Left lung (tissue), 14 donors: ENCODE measurements at places on chromosomes 3 and 15. TPM values are rescaled to one million over a fixed set of nuclear protein-coding genes. Genes with fewer than 3 reads are reported as not detected.

CASR gene
- 0.16 TPM for total RNA-seq

UROC1 gene
- not detected for total RNA-seq

AGBL1 gene
- total RNA-seq = 3.3 TPM

SAMMSON gene
- total RNA-seq = not detected

FETUB gene
- total RNA-seq = not detected

KBTBD13 gene
- not detected for total RNA-seq

HRH1 gene
- 6.6 TPM for total RNA-seq

SLC6A1 gene
- 1.7 TPM for total RNA-seq

SEMA6D gene
- total RNA-seq = 6.3 TPM

TF gene
- total RNA-seq = 2.1 TPM

DNA sequence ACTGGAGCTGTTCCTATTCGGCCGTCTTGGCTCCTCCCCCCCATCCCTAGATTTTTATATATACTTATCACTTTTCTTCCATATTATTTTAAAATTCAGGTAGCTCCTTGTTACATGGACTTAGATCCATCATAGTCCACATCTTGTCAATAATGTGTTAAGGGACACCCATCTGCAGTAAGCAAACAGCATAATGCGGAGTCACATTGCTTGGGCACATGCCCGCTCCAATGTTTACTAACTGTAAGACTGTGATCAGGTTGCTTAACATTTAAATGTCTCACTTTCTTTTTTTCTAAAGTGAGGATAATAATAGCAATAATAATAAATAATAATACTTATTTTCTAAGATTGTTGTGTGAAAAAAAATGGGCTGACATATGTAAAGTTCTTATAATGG, 303.2 kb upstream of the SOX14 start:
- DNase-seq = no peak

- no peak for DNase-seq
Measured at GRCh38 chr3:139198929-139199328, 144.9 kb upstream of the MRPS22 start.

DNA sequence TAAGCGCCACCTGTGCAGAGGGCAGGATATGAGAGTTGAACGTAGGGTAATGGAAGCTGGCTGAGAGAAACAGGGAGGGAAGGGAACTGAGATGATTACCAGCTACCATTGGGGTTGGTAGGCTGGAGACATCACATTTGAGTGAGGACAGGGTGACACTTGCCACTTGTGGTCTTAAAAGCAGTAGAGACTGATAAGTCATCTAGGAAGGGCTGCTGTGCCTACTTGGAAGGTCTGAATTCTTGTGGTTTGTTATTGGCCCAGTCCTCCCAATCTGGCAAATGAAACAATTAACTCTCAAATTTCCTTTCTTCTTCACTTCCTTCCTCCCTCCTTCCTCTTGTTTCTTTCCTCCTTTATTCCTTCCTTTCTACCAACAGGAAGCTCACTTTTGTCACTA, 46.8 kb downstream of the COL6A5 start:
- DNase-seq = no peak

- DNase-seq = no peak
Measured at GRCh38 chr3:96000966-96001365, 813.4 kb upstream of the EPHA6 start.

DNA sequence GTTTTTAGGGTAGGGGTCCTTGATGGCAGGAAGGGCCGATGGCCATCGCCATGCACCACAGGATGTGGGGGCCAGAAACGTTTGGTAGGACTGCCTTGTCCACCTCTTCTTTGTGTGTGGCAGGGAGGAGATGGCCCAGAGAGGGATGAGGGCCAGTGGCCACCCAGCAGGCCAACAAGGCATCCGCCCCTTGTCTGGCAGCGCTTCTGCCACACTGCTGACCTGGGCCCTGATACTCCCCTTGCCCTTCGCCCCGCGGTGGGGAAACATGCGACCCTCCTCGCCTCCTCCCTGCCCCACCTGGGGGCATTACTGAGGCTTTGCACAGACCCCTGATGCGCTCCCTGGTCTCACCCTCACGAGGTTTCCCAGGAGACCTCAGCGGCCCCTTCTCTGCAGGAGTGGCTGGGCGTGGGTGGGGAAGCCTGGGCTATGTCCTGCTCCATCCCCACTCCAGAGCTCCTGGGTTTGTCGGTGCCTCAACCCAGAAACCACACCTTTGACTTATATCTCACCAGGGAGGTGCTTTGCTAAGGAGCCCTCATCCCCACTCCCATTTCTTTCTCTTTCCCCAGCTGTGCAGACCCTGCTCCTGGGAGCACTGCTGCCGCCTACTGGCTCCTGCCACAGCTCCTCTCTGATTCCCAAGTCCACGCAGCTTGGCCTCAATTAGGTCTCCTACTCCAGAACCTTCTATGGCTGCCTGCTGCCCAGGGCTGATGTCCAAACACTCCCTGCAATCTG, 38.7 kb downstream of the FEM1B start:
- DNase-seq = peak; percentile 61

DNA sequence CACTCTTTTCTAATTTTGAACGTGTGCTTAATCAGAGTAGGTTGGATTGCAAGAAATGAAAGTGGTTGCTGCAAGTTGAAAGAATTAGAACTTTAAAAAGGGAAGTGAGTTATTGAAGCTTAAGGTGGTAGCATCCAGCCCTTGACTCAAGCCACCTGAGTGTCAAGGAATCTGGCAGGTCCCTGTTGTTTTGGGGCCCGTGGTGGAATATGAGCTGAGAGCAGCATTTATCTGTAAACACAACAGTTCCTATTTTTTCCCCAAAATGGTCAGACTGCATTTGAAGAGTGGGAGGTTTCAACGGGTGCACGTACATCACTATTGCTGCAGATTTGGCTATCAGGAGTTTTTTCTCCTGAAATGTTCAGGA, 1.7 kb downstream of the ITPR1 start:
- no peak for DNase-seq

DNA sequence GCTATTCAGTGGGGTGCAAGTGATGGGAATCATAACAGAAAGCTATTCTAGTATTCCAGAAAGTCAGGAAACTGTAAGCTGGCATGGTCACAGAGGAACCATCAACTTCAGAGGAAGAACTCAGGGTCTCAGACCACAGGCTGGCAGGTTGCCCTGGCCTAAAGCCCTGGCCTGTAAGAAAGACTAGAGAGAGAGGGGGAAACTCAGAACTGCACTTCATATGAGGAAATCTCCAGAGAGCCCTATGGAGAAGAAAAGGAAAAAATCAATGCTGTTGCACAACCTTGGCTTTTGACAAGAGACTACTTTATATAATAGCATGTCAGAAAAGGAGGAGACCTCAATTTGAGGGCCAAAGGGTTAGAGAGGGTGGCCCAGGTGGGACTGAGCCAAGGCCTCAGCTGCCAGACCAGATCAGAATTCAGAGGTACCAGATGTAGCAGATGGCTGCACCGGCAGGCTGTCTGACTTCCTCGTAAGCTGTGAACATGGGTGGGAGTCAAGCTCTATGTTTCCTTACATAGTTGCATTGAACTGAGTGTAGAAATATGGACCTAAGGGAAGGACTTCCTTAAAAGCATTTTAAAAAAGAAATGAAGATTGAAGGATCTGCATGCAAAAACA, 333.8 kb downstream of the PDCD6IP start:
- no peak for DNase-seq

GRCh38 chr3:16236030-16236639, 28.6 kb downstream of the DPH3 start:
- no peak for DNase-seq

GRCh38 chr15:88181613-88182012, 74.9 kb downstream of the NTRK3 start:
- no peak for DNase-seq

DNA sequence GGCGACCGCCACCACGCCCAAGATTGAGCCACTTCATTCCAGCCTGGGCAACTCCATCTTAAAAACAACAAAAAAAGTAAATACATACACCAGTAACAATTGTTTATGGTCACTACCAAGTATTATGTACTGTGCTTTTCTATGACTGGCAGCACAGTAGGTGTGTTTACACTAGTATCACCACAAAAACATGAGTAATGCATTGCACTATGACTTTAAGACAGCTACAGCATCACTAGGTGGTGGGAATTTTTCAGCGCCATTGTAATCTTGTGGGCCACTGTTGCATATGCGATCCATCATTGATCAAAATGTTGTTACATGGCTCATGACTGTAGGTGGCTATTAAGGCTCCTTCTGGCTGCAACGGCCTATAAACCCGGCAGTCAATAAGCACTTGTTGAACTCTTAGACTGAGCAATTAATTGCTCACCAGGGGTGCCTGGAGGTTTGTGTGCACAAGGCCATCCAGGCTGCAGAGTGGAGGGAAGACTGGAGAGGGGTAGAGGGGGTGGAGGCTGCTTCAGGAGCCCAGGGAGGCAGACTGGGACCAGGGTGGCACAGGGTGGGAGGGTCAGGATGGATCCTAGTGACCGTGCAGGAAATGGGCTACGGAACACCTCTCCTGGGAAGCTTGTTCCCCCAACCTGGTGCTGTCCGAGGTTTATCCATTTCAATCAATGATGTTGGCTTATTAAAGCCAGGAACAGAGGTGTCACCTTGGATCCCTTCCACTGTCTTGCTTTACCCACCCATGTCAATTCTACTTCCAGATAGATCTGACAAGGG, 17.9 kb upstream of the COPG1 start:
- no peak for DNase-seq

GRCh38 chr3:176655404-176656094, 541.7 kb downstream of the TBL1XR1 start:
- DNase-seq = no peak

GRCh38 chr3:113660458-113660857, 36.0 kb downstream of the USF3 start:
- DNase-seq = no peak

GRCh38 chr3:4976109-4976508, 3.1 kb upstream of the BHLHE40 start:
- peak; percentile 77 for DNase-seq

DNA sequence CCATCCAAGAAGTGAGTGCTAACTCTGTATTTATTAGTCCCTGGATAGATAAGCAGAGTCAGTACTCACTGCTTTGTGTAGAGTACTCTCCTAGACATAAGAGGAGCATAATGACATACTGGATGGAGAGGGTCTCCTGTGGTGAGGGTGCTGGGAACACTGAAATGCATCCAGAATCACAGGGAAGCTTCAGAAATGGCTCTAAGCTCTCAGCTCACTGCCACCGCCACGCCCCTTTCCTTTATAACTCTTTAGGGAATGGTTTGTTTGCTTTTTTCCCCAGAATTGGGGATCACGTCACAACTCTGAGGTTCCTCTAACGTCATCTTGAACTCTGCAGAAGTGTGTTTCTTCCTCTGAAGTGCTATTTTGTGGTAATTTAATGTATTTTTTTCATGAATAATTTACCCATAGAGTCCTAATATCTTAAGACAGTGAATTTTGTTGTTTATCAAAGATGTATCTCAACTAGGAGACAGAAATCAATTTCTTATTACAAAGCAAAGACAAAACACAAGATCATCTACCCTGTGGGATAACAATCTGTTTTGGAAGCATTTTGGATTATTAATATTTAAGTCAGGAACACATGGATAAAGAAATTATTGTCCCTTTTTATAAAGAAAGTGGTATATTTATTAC, 154.6 kb downstream of the PTPRG start:
- DNase-seq = no peak

- DNase-seq = no peak
Measured at GRCh38 chr3:159455741-159456181, 532.9 kb upstream of the IL12A start.

DNA sequence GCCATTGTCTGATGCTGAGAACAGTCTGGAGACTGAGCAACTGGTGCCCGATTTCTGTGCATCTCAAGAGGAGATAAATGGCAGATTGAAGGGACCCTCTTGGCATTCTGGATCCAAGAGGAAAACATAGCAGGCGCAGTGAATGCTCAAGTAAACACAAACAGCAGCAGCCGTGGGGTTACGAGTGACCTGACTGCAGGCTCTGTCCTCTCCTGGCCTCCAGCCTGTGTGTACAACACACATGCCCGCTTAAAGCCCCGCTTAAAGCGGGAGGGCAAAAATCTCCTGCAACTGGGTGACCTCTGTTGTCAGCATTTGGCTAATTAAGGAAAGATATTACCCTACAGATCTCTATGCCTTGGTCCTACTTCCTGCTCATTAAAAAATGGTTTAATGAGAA, 120.5 kb downstream of the GREM1 start:
- no peak for DNase-seq

DNA sequence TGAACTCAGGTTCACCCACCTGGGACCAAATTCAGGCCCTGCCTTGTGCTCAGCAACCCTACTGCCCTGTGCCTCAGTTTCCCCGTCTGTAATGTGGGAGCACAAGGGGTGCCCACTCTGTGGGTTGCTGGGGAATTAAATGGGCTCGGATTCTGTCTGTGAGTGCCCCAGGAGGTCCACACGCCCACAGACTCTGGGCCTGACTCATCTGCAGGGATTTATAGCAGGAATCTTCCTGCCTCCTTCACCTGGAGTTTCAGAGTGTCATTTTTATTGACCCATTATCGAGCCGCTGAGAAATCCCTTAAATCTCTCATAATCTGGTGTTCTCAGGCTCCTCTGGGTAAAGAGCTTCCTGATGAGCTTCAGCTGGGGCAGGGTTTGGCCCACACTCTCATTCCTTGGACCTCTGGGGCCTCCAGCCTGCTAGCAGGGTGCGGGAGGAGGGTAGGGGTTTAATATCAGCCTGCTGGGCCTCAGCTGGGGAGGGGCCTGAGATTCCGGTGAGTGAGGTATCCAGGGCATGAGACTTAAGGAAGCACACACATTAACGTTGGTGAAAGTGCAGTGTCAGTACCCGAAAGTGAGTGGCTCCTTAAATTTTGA, 16.4 kb downstream of the C3orf18 start:
- DNase-seq = no peak

GRCh38 chr15:99148851-99149276, 44.0 kb downstream of the SYNM start:
- DNase-seq = no peak

DNA sequence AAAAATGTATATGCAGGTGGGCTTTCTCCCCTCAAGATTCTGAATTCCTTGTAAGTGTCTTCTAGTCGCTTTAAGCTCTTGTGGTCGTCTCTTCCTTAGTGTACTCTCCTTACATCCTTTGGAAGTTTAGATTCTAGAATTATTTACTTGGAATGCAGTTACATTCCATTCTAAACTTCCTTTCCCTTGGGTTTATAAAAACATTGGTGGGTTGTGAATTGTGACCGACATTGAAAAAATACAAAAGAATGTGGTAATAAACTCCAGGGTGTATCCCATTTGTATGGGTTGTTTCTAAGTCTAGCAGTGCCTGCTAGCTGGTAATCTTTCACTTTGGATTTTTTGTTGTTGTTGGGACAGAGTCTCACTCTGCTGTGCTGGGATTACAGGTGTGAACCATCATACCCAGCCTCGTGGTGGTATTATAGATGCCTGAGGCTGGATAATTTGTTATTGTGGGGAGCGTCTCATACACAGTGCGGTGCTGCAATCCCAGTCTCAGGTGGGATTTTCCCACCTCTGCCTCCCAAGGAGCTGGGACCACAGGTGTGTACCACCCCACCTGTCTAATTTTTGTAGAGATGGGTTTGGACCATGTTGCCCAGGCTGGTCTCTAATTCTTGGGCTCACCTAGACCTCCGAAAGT, 9.1 kb downstream of the CHD2 start:
- no peak for DNase-seq

GRCh38 chr3:122057671-122058070, 2.5 kb downstream of the CD86 start:
- DNase-seq = no peak

- no peak for DNase-seq
Measured at GRCh38 chr3:49654176-49654825, 19.9 kb upstream of the APEH start.
